Anterior cingulate cortex (tissue), 58 donors: ENCODE measurements at places on chromosomes 1 and 21.

DNA sequence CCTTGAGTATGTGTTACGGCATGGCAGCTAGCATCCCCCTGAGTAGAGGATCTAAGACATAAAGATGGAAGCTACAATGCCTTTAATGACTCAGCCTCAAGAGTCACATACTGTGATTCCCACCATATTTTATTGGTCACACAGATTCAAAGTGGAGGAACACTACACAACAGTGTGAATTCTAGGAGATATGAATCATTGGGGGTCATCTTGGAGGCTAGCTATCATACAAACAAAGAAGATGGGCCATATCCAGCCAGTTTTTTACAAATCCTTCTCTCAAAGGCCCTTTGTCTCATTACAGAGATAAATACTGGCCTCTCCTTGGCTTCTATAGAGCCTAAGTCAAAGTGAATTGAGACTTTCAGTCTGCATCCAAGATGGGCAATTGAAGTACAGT is 177.0 kb downstream of the TBX15 start:
- DNase-seq, result no peak

- no peak for DNase-seq
Measured at GRCh38 chr1:58979086-58979485, 195.2 kb upstream of the JUN start.

- DNase-seq, result no peak
Measured at GRCh38 chr21:40858517-40858916, 11.6 kb upstream of the DSCAM start.

- DNase-seq, result no peak
Measured at GRCh38 chr1:85681087-85681486, 27.1 kb downstream of the ZNHIT6 start.

DNA sequence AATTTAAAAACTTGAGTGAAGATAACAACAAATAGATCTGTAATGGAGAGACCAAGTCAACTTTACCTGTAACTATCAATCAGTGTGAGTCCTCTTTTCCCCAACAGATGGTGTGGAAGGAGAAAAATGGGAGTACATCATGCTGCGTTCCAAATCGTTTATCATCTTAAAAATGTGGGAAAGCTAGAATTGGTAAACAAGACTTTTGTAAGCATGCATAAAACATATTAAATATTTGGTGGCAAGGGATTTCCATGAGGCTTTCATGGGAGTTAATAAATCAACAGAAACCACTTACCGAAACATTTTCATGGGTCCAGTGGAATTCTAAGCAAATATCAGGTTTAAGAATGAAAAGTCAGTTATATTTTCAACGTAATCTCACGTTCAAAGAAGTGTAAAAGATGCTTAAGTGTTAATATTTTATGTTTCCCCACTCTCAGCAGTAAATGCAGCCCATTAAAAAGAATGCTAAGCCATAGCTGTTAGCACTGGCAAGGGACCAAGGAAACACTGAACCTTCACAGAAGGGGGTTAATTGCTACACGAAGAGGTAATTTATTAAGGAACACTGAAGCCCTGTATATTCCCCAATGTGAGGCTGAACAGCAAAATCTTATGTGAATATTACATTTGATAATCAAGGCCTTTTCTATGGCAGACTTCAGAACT is 117.0 kb downstream of the ZC3H11B start:
- no peak for DNase-seq
